Globus pallidus (tissue), 1 donor: ENCODE measurements at places on chromosomes 1 and 21.

- DNase-seq = no peak
These were observed 5.9 kb downstream of the ZNF644 start for GRCh38 chr1:91015794-91016550.

DNA sequence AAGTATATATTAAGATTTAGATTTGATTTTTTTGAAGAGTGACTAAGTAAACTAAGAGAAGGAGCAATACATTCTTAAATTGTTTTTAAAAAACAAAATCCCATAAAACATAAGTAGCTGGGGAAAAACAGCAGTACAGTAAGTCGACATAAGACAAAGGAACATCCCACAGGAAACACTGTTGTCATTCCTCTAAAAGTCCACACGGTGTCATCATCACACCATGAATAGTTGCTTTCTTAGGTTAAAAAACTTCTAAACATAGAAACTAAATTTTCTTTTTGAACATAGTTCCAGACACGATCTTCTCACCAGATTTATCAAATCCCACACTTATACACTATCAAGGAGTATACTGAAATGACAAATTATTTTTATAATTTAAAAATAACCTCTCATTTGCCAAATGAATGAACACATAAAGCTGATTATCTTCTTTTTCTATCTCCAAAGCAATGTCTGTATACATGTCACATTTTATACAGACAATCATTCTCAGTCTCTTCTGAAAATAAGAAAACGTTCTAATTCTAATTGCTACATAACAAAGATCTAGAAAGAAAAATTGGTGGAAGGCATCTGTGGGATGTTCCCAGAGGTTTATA lies 15.8 kb downstream of the ODF2L start:
- DNase-seq = peak; percentile 67

GRCh38 chr1:22413799-22414198 lies 37.9 kb upstream of the ZBTB40 start:
- no peak for DNase-seq

GRCh38 chr1:147581459-147581858 lies 40.2 kb downstream of the BCL9 start:
- DNase-seq = no peak

- no peak for DNase-seq
These were observed 111.7 kb upstream of the KCNJ6 start for GRCh38 chr21:38027901-38028498.

GRCh38 chr1:225823811-225824261 lies 13.9 kb downstream of the EPHX1 start:
- no peak for DNase-seq

GRCh38 chr1:201450721-201451291 lies 18.2 kb downstream of the PHLDA3 start:
- DNase-seq = peak; percentile 85

DNA sequence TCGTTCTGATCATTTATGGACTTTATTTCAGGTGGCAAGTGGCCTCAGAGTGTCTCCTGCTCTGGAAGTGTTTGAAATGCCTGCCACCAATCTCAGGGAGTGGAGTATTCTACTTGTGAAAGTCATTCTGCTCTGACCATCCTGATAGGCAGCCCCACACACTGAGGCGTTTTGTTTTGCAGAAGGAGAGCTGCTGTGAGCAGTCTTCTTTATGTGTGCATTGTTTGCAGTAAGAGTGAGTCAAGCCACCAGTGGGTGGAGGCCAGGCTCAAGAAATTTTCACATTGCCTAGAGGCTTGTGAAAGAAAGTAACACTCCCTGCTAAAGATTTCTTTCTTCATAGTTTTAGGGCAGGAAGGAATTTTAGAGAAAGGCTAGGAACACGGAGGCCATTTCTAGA lies 204.4 kb downstream of the SLC35F3 start:
- no peak for DNase-seq

DNA sequence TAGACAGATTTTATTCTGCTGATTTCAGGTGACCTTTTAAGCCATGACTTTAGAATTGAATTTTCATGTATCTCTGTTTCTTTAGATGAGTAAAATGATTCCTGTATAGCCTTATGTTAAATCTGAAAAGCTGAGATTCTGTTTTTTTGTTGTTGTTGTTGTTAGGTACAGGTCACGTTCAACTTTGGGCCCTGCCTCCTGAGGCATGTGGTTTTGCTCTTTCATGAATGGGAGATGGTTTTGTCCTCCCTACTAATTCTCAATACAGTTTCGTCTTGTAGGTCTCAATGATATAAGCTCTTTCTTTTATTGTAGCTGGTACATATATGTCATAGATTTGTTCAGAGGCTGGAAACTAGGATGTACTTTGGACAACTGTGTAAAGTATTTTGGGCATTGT lies 79.6 kb downstream of the CDC14A start:
- DNase-seq = no peak

GRCh38 chr1:44408632-44409602 lies 3.9 kb downstream of the RNF220 start:
- peak; percentile 47 for DNase-seq

GRCh38 chr21:45639206-45640000 lies 4.1 kb upstream of the PCBP3 start:
- DNase-seq = no peak

DNA sequence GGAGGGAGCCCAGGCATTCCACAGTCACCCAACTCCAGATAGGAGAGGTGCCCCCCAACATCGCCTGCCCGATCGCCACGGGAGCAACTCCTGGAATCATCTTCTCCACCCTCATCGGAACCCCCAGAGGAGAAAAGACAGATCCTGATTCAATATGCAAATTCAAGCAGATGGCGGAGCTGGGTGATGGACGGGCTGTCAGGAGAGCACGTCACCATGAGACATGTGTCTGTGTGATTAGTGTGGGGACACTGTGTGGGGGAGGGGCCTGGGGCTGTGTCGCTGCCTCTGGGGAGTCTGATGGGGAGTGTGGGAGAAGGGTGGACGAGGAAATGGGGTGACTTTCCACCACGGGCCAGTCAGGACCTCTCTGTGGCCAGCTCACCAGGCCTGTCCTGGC lies 90.2 kb upstream of the CSF3R start:
- DNase-seq = no peak

- DNase-seq = no peak
These were observed 464.8 kb downstream of the PTBP2 start for GRCh38 chr1:97186381-97186780.

DNA sequence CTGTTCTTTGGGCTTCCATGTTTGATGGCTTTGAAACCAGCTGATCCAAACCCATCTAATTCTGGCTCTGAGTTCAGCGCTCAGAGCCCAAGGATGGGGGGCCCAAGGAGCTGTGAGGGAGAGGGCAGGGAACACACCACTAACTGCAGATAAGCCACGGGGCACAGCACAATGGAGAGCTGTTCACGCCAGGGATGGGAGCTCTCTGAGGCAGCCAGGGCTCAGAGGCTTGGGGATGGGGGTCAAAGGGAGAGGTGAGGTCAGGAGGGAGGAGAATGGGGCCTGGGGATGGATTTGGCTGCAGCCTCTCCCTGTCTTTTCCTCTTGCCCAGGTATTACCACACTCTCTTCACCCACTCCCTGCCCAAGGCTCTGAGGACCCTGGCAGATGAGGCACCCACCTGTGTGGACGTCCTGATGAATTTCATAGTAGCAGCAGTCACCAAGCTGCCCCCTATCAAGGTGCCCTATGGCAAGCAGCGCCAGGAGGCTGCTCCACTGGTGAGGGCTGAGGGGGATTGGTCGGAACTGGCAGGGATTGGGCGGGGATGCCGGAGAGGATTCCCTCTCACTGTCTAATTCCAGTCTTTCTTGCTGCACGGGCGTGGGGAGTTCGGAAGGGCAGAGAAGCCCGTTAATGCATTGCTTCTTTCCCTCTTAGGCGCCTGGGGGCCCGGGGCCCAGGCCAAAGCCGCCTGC lies 11.3 kb downstream of the SLC30A2 start:
- no peak for DNase-seq

GRCh38 chr1:159854693-159855192 lies 7.7 kb downstream of the VSIG8 start:
- peak; percentile 74 for DNase-seq

- DNase-seq = no peak
These were observed 14.4 kb upstream of the C8B start for GRCh38 chr1:56979986-56980755.
